HL-60 (cell line): ENCODE measurements at places on chromosomes 11 and 22.

GRCh38 chr11:23897453-23898286 is 599.2 kb upstream of the LUZP2 start:
- no peak for DNase-seq

- DNase-seq = no peak
Observed at GRCh38 chr11:116657842-116658825, 114.7 kb downstream of the BUD13 start.

GRCh38 chr11:13271060-13271693 is 6.4 kb upstream of the BMAL1 start:
- no peak for DNase-seq

DNA sequence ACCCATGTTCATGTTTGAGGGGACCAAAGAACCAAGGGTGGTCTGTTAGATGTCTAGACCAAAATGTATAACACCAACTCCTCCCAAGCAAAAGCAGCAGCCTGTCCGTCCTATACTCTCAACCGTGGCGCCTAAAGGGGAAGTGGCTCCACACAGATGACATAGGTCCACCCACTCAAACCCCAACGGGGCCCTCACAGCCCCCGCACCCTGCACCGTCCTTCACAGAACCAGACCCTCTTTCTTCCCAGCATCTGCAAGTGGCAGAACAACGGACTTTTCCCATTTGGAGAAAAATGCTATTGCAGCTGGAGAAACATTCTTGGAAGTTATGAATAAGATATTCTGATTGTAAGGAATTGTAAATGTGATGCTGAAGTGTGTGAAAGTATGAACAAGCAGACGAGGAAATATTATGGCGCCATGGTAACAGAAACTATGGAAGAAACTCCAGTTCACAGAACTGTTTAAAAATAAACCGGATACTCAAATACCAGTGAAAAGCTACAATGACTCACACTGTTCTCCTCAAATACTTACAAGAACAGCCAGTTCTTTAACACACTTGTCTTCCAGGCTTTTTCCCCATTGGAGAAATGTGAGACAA is 76.5 kb upstream of the ARFGAP3 start:
- peak; percentile 71 for DNase-seq

DNA sequence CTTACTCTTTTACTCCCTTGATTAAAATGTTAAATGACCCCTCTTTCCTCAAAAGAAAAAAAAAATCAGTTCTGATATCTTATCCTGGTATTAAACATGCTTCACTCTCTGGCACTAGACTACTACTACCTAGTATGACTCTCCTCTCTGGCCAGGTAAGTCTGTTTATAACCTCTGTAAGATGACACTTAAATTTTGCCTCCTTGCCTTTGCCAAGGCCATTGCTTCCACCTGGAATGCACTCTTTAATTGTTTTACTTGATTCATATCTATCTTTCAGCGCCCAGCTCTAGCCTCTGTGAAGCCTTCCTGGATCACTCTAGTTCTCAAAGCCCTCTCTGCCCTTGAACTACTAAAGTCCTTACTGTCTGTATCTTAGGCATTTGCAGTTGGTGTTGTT is 170.4 kb downstream of the ETS1 start:
- no peak for DNase-seq

GRCh38 chr11:121894581-121894980 is 221.4 kb downstream of the BLID start:
- DNase-seq = no peak

DNA sequence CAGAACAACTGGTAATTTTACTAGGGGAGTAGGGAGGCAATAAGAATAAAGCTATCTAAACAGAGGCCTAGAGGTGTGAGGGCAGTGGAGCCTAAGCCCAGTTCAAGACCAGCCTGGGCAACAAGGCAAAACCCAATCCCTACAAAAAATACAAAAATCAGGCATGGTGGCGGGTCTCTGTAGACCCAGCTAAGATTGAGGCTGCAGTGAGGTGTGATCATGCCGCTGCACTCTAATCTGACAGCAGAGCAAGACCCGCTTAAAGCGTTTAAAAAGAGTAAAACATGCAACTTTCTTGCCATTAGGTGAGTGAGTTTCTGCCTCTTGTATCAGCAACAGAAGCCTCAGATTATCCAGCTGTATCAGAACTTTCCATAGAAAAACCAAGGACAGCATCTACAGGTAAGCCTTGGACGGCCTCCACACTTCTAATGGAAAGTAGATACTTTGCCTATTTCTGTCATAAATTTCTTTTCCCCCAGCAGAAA is 12.1 kb downstream of the TAF1D start:
- no peak for DNase-seq

DNA sequence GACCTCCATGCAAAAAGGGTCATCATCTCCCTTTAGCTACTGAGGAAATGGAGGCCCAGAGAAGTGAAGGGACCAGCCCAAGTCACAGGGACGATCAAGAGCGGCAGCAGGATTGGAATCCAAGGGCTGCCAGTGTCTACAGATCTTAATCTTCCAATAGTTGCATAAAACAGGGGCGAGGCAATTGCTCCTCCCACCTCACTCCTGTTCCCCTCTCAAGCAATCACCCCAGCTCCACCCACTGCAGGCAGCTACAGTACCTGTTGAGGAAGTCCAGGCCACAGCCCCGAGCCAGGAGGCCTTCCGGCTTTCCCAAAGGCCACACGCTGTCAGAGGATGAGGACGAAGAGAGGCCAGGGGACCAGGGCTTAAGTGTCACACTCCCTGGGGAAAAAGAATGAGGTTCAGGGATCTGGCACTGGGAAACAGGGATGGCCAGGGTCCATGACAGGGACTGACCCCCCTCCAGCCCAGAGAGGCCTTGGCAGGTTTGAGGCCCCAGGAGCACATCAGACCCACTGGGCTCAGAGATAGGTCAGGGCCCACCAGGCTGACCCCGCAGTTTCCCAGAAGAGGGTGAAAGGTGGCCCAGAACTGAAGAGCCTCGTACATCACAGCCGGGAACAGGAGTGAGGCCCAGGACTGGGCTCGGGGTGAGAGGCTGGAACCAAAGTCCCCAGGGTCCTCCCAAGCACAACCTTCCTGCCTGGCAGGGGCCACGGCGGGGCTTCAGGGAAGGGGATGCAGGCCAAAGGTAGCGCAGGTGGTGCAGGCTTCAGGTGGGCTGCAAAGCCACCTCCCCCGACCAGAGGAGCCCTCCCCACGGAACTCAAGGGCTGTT is 16.4 kb upstream of the MFNG start:
- peak; percentile 56 for DNase-seq

GRCh38 chr11:102489186-102490145 is 36.9 kb upstream of the TMEM123 start:
- DNase-seq = no peak

- DNase-seq = no peak
Observed at GRCh38 chr11:108340973-108341372, 118.1 kb downstream of the ATM start.

DNA sequence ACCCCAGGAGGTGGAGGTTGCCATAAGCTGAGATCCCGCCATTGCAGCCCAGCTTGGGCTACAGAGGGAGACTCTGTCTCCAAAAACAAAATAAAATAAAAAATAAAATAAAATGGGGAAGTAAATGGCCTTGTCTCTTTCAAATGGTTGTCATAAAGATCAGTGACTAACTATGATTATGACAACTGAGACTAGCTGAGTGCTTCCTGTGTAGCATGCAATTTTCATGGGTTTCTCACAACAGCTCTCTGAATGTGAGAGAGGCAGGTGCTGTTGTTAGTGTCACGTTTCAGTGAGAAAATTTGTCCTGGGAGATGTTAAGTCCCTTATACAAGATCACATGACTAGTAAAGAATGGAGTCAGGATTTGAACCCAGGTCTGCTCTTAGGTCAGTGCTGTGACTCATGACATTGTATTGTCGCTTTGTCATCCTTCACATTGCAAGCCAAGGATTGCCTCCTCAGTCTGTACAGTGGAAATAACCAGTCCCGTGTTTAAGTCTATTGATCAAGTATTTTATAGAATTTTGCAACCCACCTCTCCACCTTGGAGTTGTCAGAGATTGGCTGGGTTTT is 163.3 kb upstream of the CCDC90B start:
- DNase-seq = no peak

DNA sequence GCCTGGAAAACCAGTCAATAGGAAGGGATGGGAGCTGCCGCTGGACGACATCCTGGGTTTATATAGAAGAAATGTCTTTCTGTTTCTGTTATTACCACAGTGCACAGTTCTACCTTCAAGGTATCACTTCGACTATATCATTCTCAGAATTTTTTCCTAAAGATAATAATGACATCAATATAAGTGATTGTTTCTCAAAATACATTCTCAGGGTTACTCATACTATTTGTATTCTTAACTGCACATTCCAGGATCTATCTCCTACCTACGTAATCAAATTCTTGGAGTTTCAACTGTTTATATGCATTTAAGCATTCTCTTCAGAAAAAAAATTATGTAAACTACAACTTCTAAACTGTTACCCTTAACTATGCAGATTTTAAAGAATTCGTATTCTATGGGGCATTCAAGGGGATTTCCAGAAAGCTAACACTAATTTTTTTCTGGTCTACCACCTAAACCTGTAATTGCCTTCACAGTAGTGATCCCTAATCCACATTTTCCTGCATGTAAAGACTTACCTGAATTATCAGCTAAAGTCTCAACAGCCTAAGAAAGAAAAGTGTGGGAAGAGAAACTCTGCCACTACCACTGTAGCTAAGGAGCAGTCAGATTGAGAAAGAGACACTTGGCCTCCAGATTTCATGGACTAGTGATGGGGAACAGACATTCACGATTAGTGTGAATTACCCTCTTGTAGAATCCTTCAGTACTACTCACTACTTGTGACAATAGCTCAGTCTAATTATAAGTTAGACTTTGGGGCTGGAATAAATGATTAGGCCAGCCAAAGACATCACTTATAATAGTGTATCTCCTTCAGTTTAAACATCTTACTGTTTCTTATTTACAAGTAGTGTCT is at the start of gene OR51B5:
Gene OR51B5, minus strand, starts transcription at position 51 of the 862 bp plus-strand sequence. Its CDS starts 0 bp downstream, at position 51.
- no peak for DNase-seq

DNA sequence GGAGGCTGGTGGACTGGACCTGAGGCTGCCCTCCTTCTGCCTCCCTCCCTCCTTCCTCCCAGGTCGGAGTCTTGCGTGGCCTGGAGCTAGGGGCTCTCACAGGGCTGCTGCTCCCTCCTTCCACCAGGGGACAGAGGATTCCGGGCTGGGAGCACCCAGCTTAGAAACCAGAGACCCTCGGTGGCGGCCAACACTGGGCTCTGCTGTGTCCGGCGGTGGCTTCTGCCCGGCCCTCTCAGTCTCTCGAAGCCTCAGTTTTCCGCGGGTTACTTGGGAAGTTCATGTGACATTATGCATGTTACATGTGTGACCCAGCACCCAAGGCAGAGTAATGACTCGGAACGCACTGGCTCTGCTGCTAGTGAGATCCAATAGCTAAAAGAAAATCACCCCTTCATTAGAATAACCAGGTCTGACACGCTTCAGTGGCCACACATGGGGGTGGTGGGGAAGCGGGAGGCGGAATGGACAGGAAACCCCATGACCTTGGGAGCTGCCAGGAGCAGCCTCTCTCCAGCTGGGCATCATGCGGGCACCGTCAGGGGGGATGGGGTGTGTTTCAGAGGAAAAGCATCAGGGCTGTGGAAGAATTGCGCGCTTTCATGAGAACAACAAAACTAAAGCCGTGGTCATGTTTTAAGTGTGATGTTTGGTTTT is 5.9 kb upstream of the MRGPRG start:
- DNase-seq = no peak

DNA sequence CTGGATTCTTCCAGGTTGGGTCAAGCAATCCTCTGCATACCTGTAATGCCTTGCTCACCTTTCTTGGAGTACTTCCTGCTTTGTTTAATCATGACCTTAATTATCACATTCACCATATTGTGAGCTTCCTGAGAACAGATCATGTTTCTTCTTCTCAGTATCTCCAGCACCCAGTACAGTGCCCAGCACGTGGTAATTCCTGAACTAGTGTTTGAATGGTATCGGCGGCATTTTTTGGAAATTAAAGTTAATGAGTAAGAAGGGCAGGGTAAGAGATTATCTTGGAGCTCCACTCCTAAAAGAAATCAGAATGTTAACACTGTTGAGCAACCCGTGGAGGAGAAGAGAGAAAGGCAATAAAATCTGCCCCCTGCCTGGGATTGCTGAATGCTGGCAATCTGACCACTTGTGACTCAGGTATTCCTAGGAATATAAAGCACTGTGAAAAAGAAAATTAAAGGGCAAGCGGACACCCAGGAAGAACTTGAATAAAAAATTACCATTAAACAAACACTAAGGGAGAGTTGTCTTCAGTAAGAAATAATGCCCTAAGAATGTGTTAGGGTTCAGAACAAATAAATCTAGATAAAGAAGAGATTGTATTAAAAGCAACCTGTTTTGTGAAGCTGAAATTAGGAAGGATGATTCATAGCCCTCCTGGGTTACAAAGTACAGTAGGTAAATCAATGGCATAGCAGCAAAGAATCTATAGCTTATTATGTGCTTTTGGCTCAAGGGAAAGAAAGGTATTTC is 92.9 kb downstream of the PDHX start:
- DNase-seq = no peak

DNA sequence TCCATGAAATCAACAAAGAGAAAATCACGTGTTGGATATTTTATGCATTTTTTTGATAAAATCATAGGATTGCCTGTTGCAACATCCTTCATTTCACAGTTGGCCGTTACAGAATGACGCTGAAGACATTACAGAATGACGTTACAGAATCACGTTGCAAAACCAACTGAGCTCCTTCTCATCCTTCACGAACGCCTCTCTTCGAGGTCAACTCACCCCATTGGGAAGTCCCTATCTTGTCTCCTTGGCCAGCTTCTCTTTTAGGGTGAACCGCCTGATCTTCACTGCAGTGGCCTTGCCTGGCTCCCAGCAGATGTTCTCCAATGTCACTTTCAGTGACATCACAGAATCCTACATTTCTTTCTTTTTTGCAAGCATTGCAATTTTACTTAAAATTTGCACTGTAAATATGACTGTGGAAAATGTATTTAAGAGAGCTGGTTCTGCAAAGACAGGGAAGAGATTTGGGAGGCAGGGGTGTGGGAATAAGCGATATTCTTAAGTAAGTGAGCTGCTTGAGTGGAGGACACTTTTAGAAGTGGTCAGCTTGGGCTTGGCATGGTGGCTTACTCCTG is 5.1 kb downstream of the KRTAP5-7 start:
- no peak for DNase-seq

DNA sequence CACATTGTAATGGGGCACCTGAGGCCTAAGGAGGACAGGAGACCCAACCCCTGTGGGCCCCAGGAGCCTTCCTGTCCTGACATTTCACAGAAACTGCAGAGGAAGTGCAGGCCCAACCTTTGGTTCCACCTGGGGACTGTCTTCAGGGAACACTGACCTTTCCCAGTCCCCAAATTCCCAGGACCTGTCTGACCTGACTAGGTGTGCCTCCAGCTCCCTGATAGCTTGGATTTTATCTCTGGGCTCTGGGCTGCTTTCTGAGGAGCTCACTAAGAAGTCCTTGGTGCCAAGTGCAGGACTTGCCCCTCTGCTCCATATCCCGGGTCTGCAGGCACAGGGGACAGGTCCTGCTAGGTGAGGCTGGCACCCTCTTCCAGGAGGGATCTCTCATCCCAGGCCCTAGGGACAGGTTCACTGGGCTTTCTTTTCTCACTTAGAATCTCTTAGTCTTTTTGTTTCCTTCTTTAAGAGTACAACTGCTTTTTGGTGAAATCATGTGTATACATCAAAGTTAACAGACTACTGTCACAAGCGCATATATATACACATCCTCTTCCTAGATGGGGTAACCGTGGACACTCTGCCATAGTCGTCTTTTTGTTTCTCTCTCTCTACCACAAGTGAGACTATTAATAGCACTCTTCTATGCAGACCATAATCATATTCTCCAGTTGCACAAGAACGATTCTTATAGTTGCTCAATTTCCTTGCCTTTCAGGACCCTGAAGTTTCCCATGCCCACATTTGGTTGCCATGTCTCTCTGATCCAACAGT is 72.0 kb upstream of the IGLL5 start:
- no peak for DNase-seq
